ENCODE measurements at places on chromosomes 1 and 21.

DNA sequence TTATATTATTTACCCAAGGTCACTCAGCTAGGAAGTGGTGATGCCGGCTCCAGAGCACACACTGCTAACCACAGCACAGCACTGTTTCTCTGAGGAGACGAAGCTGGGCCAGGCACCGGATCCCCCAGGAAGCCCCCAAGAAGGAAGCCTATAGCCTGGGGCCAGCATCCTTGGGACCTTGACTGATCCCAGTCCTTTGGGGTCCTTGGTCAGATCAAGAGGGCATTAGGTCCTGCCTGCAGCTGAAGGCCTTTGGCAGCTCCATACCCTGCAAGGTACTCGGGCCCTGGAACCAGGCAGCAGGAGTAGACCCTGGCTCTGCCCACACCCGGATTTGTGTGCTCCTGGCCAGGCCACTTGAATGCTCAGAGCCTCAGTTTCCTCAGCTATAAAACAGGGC, 128.0 kb downstream of the LACTBL1 start:
- DNase-seq, result no peak

- DNase-seq, result no peak
These were observed 25.9 kb downstream of the GABPA start for GRCh38 chr21:25760677-25761076.

- peak; percentile 62 for DNase-seq
These were observed 101.2 kb downstream of the AKT3 start for GRCh38 chr1:243748706-243749283.

- no peak for DNase-seq
These were observed 444.0 kb downstream of the SMYD3 start for GRCh38 chr1:246063013-246063616.

- DNase-seq, result no peak
These were observed 1.2 kb downstream of the GPR88 start for GRCh38 chr1:100538913-100539835.

GRCh38 chr1:119987112-119987511, 82.3 kb downstream of the NOTCH2 start:
- DNase-seq, result peak; percentile 89

DNA sequence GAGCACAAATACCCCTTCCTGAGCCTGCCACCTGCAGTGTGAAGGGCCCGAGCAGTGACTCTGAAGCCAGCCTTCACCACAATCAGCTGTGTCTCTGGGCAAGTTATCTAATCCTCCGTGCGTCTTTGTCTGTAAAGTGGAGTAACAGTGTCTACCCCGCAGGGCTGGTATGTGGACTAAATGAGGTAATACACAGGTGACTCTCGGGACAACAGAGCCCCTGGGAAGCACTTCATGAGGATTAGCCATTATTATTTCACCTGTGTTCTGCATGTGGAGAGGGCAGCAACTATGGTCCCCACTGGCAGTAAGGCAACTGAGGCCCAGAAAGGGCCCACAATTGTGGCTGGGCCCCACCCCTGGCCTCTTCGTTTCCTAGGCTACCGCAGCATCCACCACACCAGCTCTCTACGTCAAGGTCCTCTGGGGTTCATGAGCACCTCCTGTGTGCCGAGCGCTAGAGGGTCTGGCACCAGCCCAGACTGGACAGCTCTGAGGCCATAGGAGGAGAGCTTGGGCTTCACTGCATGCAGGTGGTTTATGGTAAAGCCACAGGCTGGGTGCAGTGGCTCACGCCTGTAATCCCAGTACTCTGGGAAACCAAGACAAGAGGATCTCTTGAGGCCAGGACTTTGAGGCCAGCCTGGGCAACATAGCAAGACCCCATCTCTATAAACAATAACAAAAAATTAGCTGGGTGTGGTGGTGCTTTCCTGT, 41.3 kb upstream of the LRP8 start:
- no peak for DNase-seq

- DNase-seq, result no peak
These were observed 87.0 kb downstream of the NRIP1 start for GRCh38 chr21:14977814-14978213.

DNA sequence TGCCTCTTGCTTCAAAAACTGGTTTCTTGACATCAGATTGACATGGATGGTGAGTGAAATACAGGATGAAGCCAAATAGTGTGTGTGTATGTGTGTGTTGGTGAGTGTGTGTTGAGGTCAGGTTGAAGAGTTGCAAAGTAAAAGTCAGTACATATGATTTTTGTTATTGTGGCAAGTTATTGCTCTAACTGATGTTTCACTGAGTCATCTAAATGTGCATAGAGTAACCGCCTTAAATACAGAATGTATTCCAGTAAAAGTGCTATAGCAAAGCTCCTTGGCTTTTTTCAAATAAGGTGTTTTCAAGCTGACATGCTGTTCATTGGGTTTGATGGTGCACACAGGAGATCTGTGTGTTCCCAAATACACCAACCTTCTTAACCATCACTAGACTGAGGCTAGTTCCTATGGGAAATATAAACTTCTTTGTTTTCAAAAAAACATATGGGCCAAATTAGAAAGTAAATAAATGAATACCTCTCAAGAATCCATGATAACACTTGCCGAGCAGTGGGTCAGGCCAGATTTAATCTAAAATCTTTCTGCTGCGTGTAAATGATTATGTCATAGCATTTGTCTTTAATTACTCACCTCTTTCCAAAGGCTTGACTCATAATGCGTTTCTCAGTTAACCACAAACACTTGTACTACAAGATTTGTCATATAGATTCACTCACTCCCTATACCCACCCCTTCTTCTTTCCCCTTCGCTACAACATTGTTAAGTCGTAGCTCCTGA, 151.1 kb downstream of the LYPLAL1 start:
- peak; percentile 95 for DNase-seq

GRCh38 chr1:189567890-189568289, 909.8 kb downstream of the BRINP3 start:
- no peak for DNase-seq

DNA sequence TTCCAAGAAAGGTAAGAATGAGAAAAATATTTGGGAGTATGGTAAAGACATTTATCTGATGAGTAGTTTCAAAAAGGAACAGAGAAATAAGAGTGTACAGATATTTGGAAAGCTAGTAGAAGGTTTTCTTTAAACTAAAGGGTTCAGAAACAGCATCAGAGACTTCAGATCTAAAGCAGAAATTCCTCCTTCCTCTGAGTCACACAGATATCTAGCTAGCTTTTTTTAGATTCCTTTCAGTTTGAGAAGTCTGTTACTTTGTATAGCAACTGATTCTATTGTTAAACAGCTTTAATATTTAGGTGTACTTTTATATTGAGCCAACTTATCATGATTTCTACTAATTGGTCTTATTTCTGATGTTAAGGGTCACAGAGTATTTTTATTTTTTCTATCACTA, 4.7 kb downstream of the AMY2B start:
- no peak for DNase-seq

DNA sequence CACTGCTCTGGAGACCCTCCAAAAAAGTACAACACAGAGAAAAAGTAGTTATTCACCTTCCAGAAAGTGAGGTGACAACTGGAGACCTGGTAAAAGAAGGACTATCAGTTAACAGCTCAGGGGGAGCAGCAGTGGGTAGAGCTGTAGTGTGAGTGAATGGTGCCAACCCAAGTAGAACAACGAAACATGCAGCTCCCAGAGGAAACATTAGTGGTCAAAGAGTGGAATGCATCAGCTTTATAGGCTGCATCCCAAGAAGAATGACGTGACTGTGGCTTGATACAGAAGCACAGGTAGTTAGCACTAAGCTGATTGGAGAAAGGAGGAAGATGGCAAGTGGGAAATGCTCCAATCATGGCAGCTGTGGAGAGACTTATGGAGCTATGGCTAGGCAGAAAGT, 275.7 kb upstream of the CAMK1G start:
- DNase-seq, result no peak

DNA sequence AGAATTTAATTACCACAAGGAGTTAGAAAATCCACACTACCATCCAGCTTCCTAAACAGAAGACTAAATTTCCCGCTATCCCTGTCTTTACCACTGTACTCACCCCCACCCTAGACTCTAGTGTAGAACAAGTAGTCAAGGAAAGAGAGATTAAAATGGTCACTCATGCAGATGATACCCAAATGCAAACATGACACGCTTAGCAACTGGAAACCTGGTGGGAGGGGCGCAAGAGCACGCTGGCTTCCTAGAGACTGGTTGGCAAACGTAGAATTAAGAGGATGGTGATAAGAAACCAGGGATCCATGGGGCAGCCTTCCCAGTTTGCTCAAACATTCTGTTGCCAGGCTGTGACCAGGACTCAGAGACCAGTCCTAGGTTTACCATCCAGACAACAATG, 9.9 kb upstream of the LDLRAD1 start:
- no peak for DNase-seq

DNA sequence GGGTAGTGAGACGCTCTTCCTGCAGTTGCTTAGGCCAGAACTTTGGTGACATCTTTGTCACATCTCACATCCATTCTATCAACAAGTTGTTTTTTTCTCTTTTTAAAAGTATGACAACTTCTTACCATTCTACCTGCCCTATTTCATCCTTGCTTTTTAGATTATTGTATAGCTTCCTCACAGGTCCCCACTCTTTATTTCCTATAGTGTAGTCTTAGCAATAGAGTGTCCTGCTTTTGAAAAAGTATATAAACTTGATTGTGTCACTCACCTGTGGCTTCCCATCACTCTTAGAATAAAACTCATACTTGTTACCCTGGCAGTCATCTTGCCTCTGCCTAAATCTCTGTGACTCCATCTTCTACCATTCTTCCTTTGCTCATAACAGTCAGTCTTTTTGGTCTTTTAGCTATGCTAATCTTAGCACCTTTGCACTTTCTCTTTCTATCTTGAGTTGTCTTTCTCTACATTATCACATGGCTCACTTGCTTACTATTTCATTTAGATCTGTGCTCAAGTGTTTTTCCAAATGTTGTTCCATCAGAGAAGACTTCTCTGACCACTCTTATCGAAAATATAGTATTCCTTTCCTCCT, 9.5 kb downstream of the CDC73 start:
- no peak for DNase-seq

GRCh38 chr1:152035539-152036266, 1.1 kb downstream of the S100A11 start:
- no peak for DNase-seq
